ENCODE measurements at places on chromosomes 2 and 18. TPM values are rescaled to one million over a fixed set of nuclear protein-coding genes. Genes with fewer than 3 reads are reported as not detected.

The KCNE4 gene
- not detected for total RNA-seq

The EMX1 gene
- total RNA-seq: 1.1 TPM

The DSC3 gene
- total RNA-seq: 1.8 TPM

The RAPGEF4 gene
- 0.18 TPM for total RNA-seq

The ATP6V1C2 gene
- total RNA-seq: not detected

The SKOR2 gene
- total RNA-seq: not detected

The MFSD2B gene
- 0.28 TPM for total RNA-seq

GRCh38 chr2:74426181-74426758 lies 4.7 kb downstream of the WDR54 start:
- no peak overlapping the region for H3K4me3 ChIP-seq
- H3K4me1 ChIP-seq: peaks cover 7% of the 10 kb centered on the region
- H3K36me3 ChIP-seq: peaks cover 12% of the 10 kb centered on the region
- no peaks in the 10 kb centered on the region for H3K27me3 ChIP-seq
- H3K27ac ChIP-seq: no peak overlapping the region

- no peaks in the 10 kb centered on the region for H3K27me3 ChIP-seq
- H3K4me1 ChIP-seq: no peaks in the 10 kb centered on the region
- H3K4me3 ChIP-seq: no peak overlapping the region
- H3K36me3 ChIP-seq: no peaks in the 10 kb centered on the region
- H3K27ac ChIP-seq: no peak overlapping the region
Observed at GRCh38 chr2:192669505-192670091, 474.9 kb upstream of the TMEFF2 start.

- no peak overlapping the region for H3K27ac ChIP-seq
- H3K4me3 ChIP-seq: no peak overlapping the region
- DNase-seq: no peak
- H3K4me1 ChIP-seq: no peaks in the 10 kb centered on the region
- H3K27me3 ChIP-seq: no peaks in the 10 kb centered on the region
Observed at GRCh38 chr18:14189858-14190257, 57.6 kb upstream of the ZNF519 start.

DNA sequence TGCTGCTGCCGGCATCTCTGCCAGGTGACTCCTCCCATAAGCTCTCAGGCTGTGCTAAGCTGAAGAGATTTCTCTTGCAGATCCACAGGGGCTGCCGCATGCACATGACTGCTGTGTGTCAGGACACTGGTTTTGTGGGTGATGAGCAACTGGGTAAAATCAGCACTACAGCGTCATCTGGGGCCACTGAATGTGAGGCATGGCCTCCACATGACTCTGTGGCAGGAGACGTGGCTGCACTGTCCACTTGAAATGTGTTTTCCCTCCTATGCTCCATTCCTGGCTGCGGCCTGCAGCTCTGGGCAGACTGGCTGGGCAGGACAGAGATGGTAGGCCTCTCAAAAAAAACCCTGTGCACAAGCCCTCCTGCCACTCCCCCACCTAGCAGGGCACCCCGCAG lies 63.6 kb downstream of the MARCO start:
- no peaks in the 10 kb centered on the region for H3K36me3 ChIP-seq
- no peaks in the 10 kb centered on the region for H3K4me1 ChIP-seq
- H3K27ac ChIP-seq: no peak overlapping the region
- no peak overlapping the region for H3K4me3 ChIP-seq

DNA sequence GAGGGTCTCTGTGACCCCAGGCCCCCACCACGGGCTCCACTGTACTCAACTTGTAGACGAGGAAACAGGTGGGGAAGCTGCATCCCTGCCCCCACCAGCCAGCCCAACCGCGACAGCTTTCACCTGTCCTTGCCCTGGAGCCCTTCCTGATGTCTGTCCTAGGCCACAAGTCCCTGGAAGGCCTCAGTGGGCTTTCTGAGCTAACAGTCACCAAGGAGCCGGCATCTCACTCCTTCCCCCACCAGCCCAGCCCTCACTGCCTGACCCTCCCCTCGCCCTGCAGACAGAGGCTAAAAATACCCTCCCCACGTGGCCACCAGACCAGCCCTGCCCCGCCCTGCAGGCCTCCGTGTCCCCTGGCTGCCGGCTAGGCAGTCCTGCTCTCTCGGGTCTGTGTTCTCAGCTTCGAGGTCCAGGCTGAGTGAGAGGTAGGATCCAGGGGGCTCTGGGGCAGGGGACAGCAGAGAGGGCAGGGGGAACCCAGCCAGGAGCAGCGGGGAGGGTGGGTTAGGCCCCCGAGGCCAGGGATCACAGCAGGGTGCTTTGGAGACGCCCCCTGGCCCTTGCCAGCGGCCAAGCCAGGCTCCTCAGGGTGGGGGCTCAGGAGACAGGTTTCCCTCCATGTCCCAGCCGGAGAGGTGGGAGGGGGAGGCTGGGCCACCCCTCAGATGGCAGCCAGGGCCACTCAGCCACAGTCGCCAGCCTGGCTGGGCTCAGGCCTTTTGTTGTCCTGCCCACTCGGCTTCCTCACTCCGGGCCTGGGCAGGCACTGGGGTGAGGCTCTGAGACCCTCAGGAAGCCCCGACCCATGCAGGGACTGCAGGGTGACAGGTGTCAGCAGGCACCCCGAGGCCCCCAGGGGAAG lies at the start of gene KLHL30:
Gene KLHL30, plus strand, starts transcription at position 338 of the 865 bp plus-strand sequence. CDS start 2,087 bp downstream, outside the sequence.
- H3K4me1 ChIP-seq: peaks cover 4% of the 10 kb centered on the region
- no peak within 1 kb of the TSS for H3K4me3 ChIP-seq
- H3K27ac ChIP-seq: no peak within 1 kb of the TSS
- H3K27me3 ChIP-seq: no peaks in the 10 kb centered on the region

GRCh38 chr18:12308386-12309100 lies 502 bp downstream of the TUBB6 start:
- peak overlapping the region; percentile 70 for H3K4me3 ChIP-seq
- H3K27ac ChIP-seq: peak overlapping the region; percentile 64
- no peak for DNase-seq
- H3K36me3 ChIP-seq: no peaks in the 10 kb centered on the region

GRCh38 chr2:196330645-196331044 lies 159.3 kb upstream of the STK17B start:
- no peak for DNase-seq
- H3K27me3 ChIP-seq: no peaks in the 10 kb centered on the region
- no peak overlapping the region for H3K4me3 ChIP-seq
- H3K36me3 ChIP-seq: peaks cover 15% of the 10 kb centered on the region
- H3K27ac ChIP-seq: no peak overlapping the region

DNA sequence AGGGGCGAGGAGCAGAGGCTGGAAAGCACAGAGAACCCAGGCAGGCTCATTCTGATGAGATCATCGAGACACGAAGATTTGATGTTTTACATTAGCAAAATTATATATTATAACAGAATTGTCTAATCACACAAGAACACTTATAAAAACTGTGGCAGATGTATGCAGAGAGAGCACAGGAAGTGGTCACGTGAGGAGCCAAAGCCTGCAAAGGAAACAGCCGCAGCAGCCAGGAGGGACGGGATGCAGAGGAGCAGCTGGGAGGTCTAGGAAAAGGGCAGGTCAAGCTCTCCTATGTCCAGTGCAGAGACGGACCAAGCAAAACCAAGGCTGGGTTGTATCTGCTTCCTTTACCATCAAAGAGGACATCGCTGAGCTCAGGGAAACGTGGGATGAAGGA lies 355.1 kb upstream of the MYT1L start:
- H3K27ac ChIP-seq: no peak overlapping the region
- H3K27me3 ChIP-seq: no peaks in the 10 kb centered on the region
- no peaks in the 10 kb centered on the region for H3K36me3 ChIP-seq
- no peak overlapping the region for H3K4me3 ChIP-seq

- H3K4me3 ChIP-seq: no peak overlapping the region
- DNase-seq: no peak
- H3K4me1 ChIP-seq: peaks cover 9% of the 10 kb centered on the region
- H3K27me3 ChIP-seq: no peaks in the 10 kb centered on the region
Observed at GRCh38 chr2:8629402-8629801, 52.5 kb upstream of the ID2 start.

- H3K4me1 ChIP-seq: no peaks in the 10 kb centered on the region
- DNase-seq: no peak
- H3K27me3 ChIP-seq: no peaks in the 10 kb centered on the region
- peaks cover 12% of the 10 kb centered on the region for H3K36me3 ChIP-seq
Observed at GRCh38 chr2:38745267-38745666, 5.9 kb downstream of the SRSF7 start.

DNA sequence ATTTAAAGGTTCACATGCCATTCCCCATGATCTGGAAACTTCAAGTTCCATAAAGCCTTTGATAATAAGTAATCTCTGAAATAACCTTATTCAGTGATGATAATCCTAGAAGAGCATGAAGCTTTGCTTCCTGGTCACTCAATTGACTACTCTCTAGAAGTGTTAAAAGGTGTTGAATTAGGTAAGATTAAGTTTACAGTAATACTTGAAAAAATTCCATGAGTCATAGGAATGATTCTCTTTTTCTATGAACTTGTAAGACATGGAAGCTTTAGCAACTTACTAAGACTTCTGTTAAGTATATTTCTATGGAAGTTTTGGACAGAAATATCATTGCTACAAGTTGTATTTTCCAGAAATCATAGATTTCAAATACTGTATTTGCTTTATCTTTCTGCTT lies 100.6 kb downstream of the MYO1B start:
- H3K4me3 ChIP-seq: no peak overlapping the region
- no peak overlapping the region for H3K27ac ChIP-seq
- no peaks in the 10 kb centered on the region for H3K36me3 ChIP-seq
- DNase-seq: no peak

DNA sequence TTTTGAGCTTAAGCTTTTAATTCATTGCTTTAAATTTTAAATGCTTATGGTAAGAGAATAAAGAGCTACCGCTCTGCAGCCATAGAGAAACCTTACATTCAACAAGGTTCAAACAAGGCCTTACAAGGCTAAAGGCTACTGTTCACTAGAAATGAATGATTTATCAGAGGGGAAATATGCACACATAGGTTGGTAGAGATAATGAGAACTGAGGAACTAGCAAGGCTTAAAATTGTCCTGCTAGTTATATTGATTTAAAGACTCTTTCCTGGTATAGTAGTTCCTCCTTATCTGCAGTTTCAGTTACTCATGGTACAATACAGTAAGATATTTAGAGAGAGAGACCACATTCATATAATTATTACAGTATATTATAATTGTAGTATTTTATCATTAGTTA lies 193.4 kb downstream of the WDR7 start:
- H3K27ac ChIP-seq: no peak overlapping the region
- DNase-seq: no peak
- H3K4me1 ChIP-seq: no peaks in the 10 kb centered on the region
- H3K4me3 ChIP-seq: no peak overlapping the region
- H3K36me3 ChIP-seq: no peaks in the 10 kb centered on the region
- no peaks in the 10 kb centered on the region for H3K27me3 ChIP-seq

DNA sequence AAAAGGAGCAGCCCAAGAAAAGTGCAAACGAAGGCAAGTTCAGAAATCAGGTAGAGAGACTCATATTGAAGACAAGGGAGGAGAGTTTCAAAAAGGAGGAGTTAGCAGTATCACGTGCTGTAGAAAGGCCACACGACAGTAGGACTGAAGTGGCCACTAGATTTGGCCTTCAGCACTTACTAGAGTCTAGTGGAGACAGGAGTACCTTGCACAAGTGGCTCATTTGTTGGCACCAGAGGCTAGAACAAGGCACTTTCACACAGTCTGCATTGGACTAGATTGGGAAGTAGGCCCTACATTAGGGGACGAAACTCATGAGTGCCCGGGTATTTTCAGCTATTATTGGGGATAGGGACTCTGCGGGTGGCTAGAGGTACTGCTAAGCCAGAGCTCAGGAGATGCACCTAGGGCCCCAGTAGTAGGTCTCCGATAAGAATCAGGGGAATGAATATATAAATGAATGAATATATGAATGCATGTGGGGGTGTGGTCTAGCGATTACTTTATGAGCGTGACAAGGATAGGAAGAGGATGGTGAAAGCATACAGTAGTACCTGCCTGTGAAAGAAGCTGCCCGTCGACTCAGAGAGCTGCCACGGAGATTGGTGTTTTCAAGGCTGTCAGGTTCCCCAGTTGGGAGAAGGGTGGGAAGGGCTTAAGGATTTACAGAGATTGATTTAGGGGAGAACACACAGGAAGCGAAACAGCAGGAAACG lies 1.4 kb upstream of the NCOA1 start:
- no peaks in the 10 kb centered on the region for H3K36me3 ChIP-seq
- DNase-seq: no peak
- H3K4me3 ChIP-seq: peak overlapping the region; percentile 85
- H3K4me1 ChIP-seq: peaks cover 8% of the 10 kb centered on the region
- no peaks in the 10 kb centered on the region for H3K27me3 ChIP-seq

DNA sequence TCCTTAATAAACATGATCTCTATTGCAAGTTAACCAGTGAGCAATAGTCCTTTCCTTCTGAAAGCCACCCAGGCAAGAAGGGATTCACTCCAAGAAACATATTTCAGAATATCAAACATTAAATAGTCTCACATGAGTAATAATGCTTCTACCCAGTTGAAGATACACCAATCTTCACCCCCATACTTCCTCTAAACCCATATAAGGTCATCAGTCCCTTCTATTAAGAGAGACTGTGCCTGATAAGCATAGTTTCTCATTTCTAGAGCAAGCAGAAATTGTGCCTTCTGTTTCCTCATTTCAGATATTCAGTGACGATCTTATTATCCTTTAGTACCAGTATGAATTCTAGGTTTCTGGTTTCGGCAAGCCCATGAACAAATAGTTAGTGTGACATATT lies 64.6 kb downstream of the DSEL start:
- H3K27me3 ChIP-seq: no peaks in the 10 kb centered on the region
- H3K4me1 ChIP-seq: no peaks in the 10 kb centered on the region

DNA sequence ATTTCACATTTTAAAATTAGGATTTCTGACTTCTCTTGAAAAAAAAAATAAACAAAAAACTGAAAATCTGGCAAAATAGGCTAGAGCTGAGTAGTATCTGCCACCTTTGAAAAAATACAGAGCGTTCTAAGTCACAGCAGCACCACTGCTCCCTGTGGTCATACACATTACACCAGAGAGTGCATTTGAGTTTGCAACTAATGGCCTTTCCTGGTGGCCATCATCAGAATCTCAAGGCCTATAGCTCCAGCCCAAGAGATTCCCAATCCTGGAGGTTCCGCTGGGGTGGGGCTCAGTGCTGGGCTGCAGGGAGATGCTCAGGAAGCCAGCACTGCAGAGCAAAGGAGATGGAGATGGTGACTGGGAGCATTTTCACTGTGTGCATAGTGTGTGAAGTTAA lies 17.5 kb downstream of the SMYD1 start:
- H3K27ac ChIP-seq: no peak overlapping the region
- DNase-seq: no peak
- H3K4me1 ChIP-seq: no peaks in the 10 kb centered on the region
- no peaks in the 10 kb centered on the region for H3K27me3 ChIP-seq

- peaks cover 2% of the 10 kb centered on the region for H3K36me3 ChIP-seq
- H3K4me1 ChIP-seq: no peaks in the 10 kb centered on the region
- H3K4me3 ChIP-seq: no peak overlapping the region
- no peaks in the 10 kb centered on the region for H3K27me3 ChIP-seq
- H3K27ac ChIP-seq: no peak overlapping the region
Observed at GRCh38 chr18:79334496-79335233, 61.1 kb upstream of the NFATC1 start.

- no peak overlapping the region for H3K27ac ChIP-seq
- no peaks in the 10 kb centered on the region for H3K36me3 ChIP-seq
- DNase-seq: no peak
Observed at GRCh38 chr2:200757399-200757798, 54.3 kb upstream of the BZW1 start.

GRCh38 chr18:23595591-23595990 lies 9.3 kb upstream of the NPC1 start:
- H3K36me3 ChIP-seq: no peaks in the 10 kb centered on the region
- no peak overlapping the region for H3K4me3 ChIP-seq
- no peaks in the 10 kb centered on the region for H3K27me3 ChIP-seq
- DNase-seq: no peak
- no peaks in the 10 kb centered on the region for H3K4me1 ChIP-seq

- no peak for DNase-seq
- no peak overlapping the region for H3K4me3 ChIP-seq
- no peaks in the 10 kb centered on the region for H3K36me3 ChIP-seq
Observed at GRCh38 chr18:78730546-78730945, 249.1 kb upstream of the SALL3 start.

All from GM12878 (cell line).